ENCODE measurements at places on chromosomes 3 and 15.

GRCh38 chr15:32099097-32099785 lies 68.9 kb downstream of the CHRNA7 start:
- no peak for DNase-seq

- no peak for DNase-seq
Observed at GRCh38 chr15:29815000-29815710, 7.1 kb downstream of the TJP1 start.

GRCh38 chr3:41208507-41209220 lies 9.4 kb downstream of the CTNNB1 start:
- DNase-seq = no peak

GRCh38 chr15:80099241-80099640 lies 39.8 kb downstream of the ZFAND6 start:
- no peak for DNase-seq

GRCh38 chr3:127790882-127791183 lies 31.5 kb downstream of the MGLL start:
- no peak for DNase-seq

DNA sequence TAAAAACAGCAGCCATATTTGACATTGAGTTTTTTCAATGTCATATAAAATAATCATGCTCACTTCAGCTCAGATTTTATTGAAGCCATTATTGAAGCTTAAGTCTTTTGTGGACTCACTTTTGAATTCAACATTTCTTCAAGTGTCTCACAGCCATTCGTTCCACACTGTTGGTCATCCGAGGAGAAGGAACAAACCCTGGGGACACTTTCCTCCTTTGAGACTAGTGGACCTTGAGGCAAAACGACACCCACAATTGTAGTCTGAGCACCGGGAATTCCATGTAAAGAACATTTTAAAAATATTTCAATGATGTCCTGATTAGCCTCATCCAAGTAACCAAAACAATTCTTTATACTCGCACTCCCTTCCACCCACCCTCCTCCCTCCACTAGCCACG lies 174.7 kb downstream of the CD47 start:
- DNase-seq = no peak
